GM23338 (cell line): ENCODE measurements at places on chromosomes 1 and 21. TPM values are rescaled to one million over a fixed set of nuclear protein-coding genes. Genes with fewer than 3 reads are reported as not detected.

DNA sequence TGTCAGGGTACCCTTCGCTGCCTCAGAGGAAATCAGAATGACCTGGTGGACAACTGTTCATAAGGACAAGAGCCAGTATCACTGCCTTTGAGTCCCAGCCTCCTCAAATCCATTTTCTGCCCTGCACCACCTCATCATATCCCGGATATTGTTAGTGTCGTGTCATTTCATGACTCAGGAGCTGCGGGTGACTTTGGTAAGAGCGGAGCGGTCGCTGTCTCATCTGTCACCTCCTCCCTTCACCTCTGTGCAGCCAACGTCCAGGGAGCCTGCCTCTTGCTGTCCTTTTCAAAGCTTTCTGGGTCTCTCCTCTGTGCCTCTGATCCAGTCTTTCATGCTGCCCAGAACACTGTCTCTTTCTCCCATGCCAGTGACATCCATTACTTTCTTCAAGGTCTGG lies 7.0 kb upstream of the C1orf198 start:
- H3K36me3 ChIP-seq, result no peaks in the 10 kb centered on the region
- no peak overlapping the region for H3K27ac ChIP-seq
- no peak for DNase-seq
- no peaks in the 10 kb centered on the region for H3K4me1 ChIP-seq
- no peak overlapping the region for H3K4me3 ChIP-seq

GRCh38 chr21:45737485-45738166 lies 94.1 kb downstream of the PCBP3 start:
- no peaks in the 10 kb centered on the region for H3K4me1 ChIP-seq
- no peak for DNase-seq
- H3K4me3 ChIP-seq, result no peak overlapping the region
- H3K27me3 ChIP-seq, result no peaks in the 10 kb centered on the region
- H3K36me3 ChIP-seq, result no peaks in the 10 kb centered on the region

GRCh38 chr21:44875316-44875700 lies 1.8 kb upstream of the PTTG1IP start:
- H3K4me1 ChIP-seq, result peaks cover 24% of the 10 kb centered on the region
- DNase-seq, result no peak
- no peak overlapping the region for H3K27ac ChIP-seq
- H3K4me3 ChIP-seq, result peak overlapping the region; percentile 92
- H3K36me3 ChIP-seq, result no peaks in the 10 kb centered on the region

GRCh38 chr21:38321568-38321967 lies 64.8 kb downstream of the KCNJ15 start:
- peaks cover 24% of the 10 kb centered on the region for H3K4me1 ChIP-seq
- no peaks in the 10 kb centered on the region for H3K27me3 ChIP-seq
- H3K36me3 ChIP-seq, result no peaks in the 10 kb centered on the region; the same call in 1 of the 2 replicates
- H3K4me3 ChIP-seq, result no peak overlapping the region
- no peak for DNase-seq
- no peak overlapping the region for H3K27ac ChIP-seq

GRCh38 chr1:201882665-201883132 lies 6.0 kb upstream of the SHISA4 start:
- no peak overlapping the region for H3K27ac ChIP-seq
- H3K27me3 ChIP-seq, result peaks cover 3% of the 10 kb centered on the region
- H3K36me3 ChIP-seq, result no peaks in the 10 kb centered on the region
- no peak overlapping the region for H3K4me3 ChIP-seq
- DNase-seq, result peak; percentile 25

GRCh38 chr1:231729544-231729943 lies 103.0 kb downstream of the DISC1 start:
- H3K27ac ChIP-seq, result no peak overlapping the region
- H3K27me3 ChIP-seq, result no peaks in the 10 kb centered on the region
- H3K4me3 ChIP-seq, result no peak overlapping the region
- DNase-seq, result no peak
- no peaks in the 10 kb centered on the region for H3K4me1 ChIP-seq

DNA sequence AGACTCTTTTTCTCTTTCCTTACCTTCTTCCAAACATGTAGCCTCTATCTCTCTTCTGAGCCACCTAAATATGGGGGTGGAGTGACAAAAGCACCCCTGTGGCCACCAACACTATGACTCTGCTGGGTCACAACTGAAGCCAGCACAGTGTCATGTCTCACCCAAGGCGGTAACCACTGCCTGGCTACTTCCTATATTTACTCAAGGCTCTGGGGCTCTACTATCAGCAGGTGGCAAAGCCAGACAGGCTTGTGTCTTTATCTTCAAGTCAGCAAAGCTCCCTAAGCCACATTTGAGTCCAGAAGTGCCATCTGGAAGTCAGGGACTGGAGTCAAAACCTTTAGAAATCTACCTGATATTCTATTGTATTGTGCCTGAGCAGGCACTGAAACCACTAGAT lies 1515.2 kb downstream of the PLA2G4A start:
- no peak overlapping the region for H3K4me3 ChIP-seq
- DNase-seq, result no peak
- no peaks in the 10 kb centered on the region for H3K27me3 ChIP-seq
- no peaks in the 10 kb centered on the region for H3K36me3 ChIP-seq
- no peak overlapping the region for H3K27ac ChIP-seq
- no peaks in the 10 kb centered on the region for H3K4me1 ChIP-seq

GRCh38 chr1:6495041-6495441 lies 3.6 kb upstream of the PLEKHG5 start:
- H3K4me1 ChIP-seq, result peaks cover 33% of the 10 kb centered on the region
- H3K4me3 ChIP-seq, result no peak overlapping the region
- no peak overlapping the region for H3K27ac ChIP-seq
- H3K27me3 ChIP-seq, result peaks cover 26% of the 10 kb centered on the region
- no peak for DNase-seq

DNA sequence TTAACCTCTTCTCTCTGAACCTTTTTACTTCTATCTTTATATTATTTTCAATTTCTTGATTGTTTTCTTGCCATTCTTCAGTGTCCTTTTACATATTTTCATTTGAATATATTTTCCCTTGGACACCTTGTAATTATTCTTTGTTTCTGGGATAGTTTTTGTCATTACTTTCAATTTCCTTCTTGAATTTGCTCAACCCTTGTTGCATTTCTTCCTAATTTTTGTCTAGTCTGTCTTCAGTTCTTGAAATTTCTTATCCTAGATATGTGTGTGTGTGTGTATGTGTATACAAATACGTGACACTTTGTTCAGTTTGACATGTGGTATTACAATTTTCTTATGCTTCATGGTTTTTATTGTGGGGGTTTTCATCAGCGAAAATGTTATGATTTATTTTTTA lies 1.9 kb upstream of the GALNT2 start:
- no peak for DNase-seq
- peaks cover 18% of the 10 kb centered on the region for H3K27me3 ChIP-seq
- H3K36me3 ChIP-seq, result no peaks in the 10 kb centered on the region
- H3K4me1 ChIP-seq, result peaks cover 17% of the 10 kb centered on the region

GRCh38 chr1:45243476-45244343 lies 37.3 kb upstream of the ZSWIM5 start:
- H3K27me3 ChIP-seq, result no peaks in the 10 kb centered on the region
- H3K4me1 ChIP-seq, result no peaks in the 10 kb centered on the region
- no peak for DNase-seq
- no peak overlapping the region for H3K4me3 ChIP-seq
- 0 out of 2 replicates have a peak, but pooled peaks cover 3% of the 10 kb centered on the region for H3K36me3 ChIP-seq

- no peak overlapping the region for H3K27ac ChIP-seq
- H3K4me1 ChIP-seq, result no peaks in the 10 kb centered on the region
- no peak overlapping the region for H3K4me3 ChIP-seq
- no peaks in the 10 kb centered on the region for H3K27me3 ChIP-seq
Measured at GRCh38 chr1:26666855-26667254, 29.0 kb upstream of the ARID1A start.

DNA sequence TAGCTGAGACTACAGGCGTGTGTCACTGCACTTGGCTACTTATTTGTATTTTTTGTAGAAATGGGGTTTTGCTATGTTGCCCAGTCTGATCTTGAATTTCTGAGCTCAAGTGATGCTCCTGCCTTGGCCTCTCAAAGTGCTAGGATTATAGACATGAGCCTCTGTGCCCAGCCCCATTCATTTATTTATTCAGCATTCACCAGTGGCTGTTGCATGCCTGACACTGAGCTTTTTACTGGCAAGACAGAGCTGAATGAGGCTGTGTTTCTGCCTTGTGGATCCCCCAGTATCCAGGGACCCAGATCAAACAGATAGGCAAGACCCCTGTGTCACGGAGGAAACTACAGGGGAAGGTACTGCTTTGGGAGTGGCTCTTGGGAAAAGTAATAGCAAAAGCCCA lies 109.4 kb downstream of the DISC1 start:
- H3K36me3 ChIP-seq, result no peaks in the 10 kb centered on the region
- no peak overlapping the region for H3K27ac ChIP-seq
- no peaks in the 10 kb centered on the region for H3K27me3 ChIP-seq
- no peak overlapping the region for H3K4me3 ChIP-seq

DNA sequence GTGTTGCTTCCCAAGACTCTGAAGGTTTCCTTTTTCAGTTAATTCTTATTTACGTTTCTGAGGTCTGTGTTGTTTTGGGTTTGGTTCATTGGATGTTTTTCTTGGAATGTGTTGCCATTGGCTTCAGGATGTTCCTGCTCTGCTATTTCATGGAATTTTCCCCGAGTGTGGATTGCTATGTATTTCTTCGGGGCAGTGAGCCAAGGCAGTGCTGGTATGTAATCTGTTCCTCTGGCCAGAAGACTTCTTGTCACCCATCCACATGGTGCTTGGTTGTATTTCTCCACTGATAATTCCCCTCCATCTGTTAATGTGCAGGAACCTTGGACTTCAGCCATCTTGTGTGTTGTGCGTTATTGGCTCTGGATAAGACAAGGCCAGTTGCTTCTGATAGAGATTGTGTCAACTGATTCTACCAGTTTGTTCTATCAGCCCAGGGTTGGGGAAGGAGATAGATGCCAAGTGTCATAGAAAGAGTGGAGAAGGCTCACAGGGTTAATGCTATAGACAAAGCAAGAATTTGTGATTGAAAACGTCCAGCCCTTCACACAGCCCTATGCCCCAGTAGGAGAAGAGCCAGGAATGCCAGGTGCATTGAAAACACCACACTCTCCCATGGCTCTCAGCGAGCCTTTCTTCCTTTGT lies 505.2 kb downstream of the PLPP3 start:
- DNase-seq, result no peak
- H3K27me3 ChIP-seq, result no peaks in the 10 kb centered on the region
- H3K4me3 ChIP-seq, result no peak overlapping the region
- H3K36me3 ChIP-seq, result no peaks in the 10 kb centered on the region

- H3K4me1 ChIP-seq, result peaks cover 10% of the 10 kb centered on the region
- H3K27ac ChIP-seq, result no peak overlapping the region
- no peak overlapping the region for H3K4me3 ChIP-seq
- no peaks in the 10 kb centered on the region for H3K36me3 ChIP-seq
Measured at GRCh38 chr1:29444782-29445729, 208.7 kb downstream of the PTPRU start.

DNA sequence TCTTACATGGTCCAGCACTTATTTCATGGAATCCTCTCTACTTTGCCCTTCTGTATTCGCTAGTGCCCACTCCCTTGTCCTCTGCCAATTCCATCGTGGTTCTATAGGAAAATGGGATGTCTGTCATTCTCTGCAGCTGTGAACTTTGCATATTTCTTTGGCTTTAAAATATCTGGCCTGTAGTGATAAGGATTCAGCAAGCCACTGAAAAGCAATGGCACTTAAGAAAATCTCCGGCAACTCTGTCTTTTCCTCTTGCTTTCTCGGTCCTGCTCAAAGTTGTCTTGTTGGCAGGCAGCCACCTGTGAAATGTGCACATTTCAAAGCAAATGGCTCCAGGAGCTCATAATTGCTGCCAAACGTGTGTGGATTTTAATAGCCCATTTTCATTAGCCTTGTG lies 91.8 kb downstream of the CHD1L start:
- no peak for DNase-seq
- peaks cover 37% of the 10 kb centered on the region for H3K4me1 ChIP-seq
- H3K4me3 ChIP-seq, result no peak overlapping the region

GRCh38 chr1:175191659-175192058 lies 917 bp downstream of the KIAA0040 start:
- no peaks in the 10 kb centered on the region for H3K36me3 ChIP-seq
- peaks cover 31% of the 10 kb centered on the region for H3K27me3 ChIP-seq
- H3K27ac ChIP-seq, result no peak overlapping the region
- DNase-seq, result peak; percentile 37
- peak overlapping the region; percentile 62 for H3K4me3 ChIP-seq
- peaks cover 11% of the 10 kb centered on the region; the same call in 1 of the 2 replicates for H3K4me1 ChIP-seq

GRCh38 chr1:201838381-201838780 lies 9.4 kb downstream of the IPO9 start:
- no peak for DNase-seq
- H3K4me1 ChIP-seq, result peaks cover 27% of the 10 kb centered on the region
- no peak overlapping the region for H3K4me3 ChIP-seq
- 0 out of 2 replicates have a peak overlapping the region, but pooled peaks have one; percentile 17 for H3K27ac ChIP-seq
- H3K27me3 ChIP-seq, result no peaks in the 10 kb centered on the region

GRCh38 chr1:206012086-206012859 lies 9.1 kb upstream of the RAB7B start:
- H3K4me3 ChIP-seq, result no peak overlapping the region
- no peak overlapping the region for H3K27ac ChIP-seq
- H3K4me1 ChIP-seq, result no peaks in the 10 kb centered on the region
- no peaks in the 10 kb centered on the region for H3K36me3 ChIP-seq
- H3K27me3 ChIP-seq, result no peaks in the 10 kb centered on the region

- H3K4me3 ChIP-seq, result peak overlapping the region; percentile 44
- H3K27me3 ChIP-seq, result no peaks in the 10 kb centered on the region
- no peaks in the 10 kb centered on the region for H3K4me1 ChIP-seq
- DNase-seq, result peak; percentile 90
Measured at GRCh38 chr1:247448107-247448791, 9.7 kb downstream of the OR2B11 start.

DNA sequence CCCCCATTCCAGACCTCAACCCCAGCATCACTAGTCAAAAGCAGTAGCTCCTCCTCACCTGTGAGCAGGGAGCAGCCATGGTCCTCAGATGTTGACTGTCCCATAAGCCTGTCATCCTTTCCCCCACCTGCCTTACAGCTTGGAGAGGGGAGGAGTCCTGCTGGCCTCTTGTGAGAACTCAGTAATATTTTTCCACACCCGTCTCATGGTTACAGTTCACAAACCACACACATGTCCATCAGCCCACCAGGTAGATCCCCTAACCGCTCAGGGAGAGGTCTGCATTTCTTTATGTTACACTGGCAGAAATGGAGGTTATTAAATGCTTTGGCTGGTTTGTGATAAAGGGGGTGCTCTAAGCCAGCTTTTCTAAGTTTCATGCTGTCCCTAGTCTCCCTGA lies 26.3 kb upstream of the POU3F1 start:
- no peak overlapping the region for H3K27ac ChIP-seq
- H3K4me3 ChIP-seq, result no peak overlapping the region
- H3K36me3 ChIP-seq, result no peaks in the 10 kb centered on the region

GRCh38 chr1:243471026-243471685 lies 215.3 kb downstream of the SDCCAG8 start:
- no peak overlapping the region for H3K4me3 ChIP-seq
- H3K27me3 ChIP-seq, result 0 out of 2 replicates have a peak, but pooled peaks cover 4% of the 10 kb centered on the region
- H3K27ac ChIP-seq, result no peak overlapping the region
- no peaks in the 10 kb centered on the region for H3K36me3 ChIP-seq
- peaks cover 46% of the 10 kb centered on the region for H3K4me1 ChIP-seq

- H3K27me3 ChIP-seq, result no peaks in the 10 kb centered on the region
- H3K4me3 ChIP-seq, result peak overlapping the region; percentile 84
- H3K4me1 ChIP-seq, result peaks cover 18% of the 10 kb centered on the region
- H3K27ac ChIP-seq, result no peak overlapping the region
- DNase-seq, result no peak
Measured at GRCh38 chr1:155175281-155175926, 1.8 kb downstream of the TRIM46 start.

TYW3 gene
- 28.3 and 29.6 TPM in 2 replicates for total RNA-seq

SNX27 gene
- 58.6 and 59.7 TPM in 2 replicates for total RNA-seq

RAB29 gene
- total RNA-seq, result 9.1 and 14.8 TPM in 2 replicates

MIXL1 gene
- 0.97 and 2.6 TPM in 2 replicates for total RNA-seq

TCP10L gene
- total RNA-seq, result 0.10 and 0.12 TPM in 2 replicates

SYDE2 gene
- 20.1 and 20.6 TPM in 2 replicates for total RNA-seq

TPTE gene
- not detected in 2 replicates for total RNA-seq

GPR25 gene
- total RNA-seq, result not detected in 2 replicates

B3GALT2 gene
- total RNA-seq, result not detected in 2 replicates

TNFRSF9 gene
- total RNA-seq, result not detected in 2 replicates

OR2L13 gene
- not detected in 2 replicates for total RNA-seq

GNG4 gene
- 49.2 and 53.5 TPM in 2 replicates for total RNA-seq

ARHGAP30 gene
- total RNA-seq, result 0.19 TPM in 1 of 2 replicates, not detected in the other
